Ovary (tissue), 10 donors: ENCODE measurements at places on chromosomes 11 and 22. TPM values are rescaled to one million over a fixed set of nuclear protein-coding genes. Genes with fewer than 3 reads are reported as not detected.

GRCh38 chr11:33743291-33743690, 7.1 kb upstream of the CD59 start:
- no peak for DNase-seq
- H3K27ac ChIP-seq = no peak overlapping the region
- H3K4me1 ChIP-seq = no peaks in the 10 kb centered on the region
- no peaks in the 10 kb centered on the region for H3K27me3 ChIP-seq
- no peaks in the 10 kb centered on the region for H3K36me3 ChIP-seq

PIH1D2 gene
- 1.5 TPM for total RNA-seq

DNA sequence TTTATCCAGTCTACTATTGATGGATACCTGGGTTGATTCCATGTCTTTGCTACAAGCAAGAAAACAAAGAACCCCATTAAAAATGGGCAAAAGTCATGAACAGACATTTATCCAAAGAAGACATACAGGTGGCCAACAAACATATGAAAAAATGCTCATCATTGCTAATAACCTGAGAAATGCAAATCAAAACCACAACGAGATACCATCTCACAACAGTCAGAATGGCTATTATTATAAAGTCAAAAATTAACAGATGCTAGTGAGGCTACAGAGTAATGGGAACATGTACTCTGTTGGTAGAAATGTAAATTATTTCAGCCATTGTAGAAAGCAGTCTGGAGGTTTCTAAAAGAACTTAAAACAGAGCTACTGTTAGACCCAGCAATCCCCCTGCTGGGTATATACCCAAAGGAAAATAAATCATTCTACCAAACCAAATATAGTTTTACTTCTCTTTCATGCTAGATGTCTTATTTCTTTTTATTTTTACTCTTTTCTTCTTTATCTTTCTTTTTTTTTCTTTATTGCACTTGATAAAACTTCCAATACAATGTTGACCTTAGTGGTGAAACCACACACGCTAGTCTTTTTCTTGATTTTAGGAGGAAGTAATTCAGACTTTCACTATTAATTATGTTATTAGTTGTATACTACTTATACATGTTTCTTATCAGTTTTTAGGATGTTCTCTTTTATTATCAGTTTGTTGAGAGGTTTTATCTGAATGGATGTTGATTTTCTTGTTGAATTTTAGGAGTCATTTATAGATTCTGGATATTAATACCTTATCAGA, 14.3 kb downstream of the TRIM22 start:
- no peaks in the 10 kb centered on the region for H3K36me3 ChIP-seq
- DNase-seq = no peak
- H3K27ac ChIP-seq = no peak overlapping the region
- no peaks in the 10 kb centered on the region for H3K27me3 ChIP-seq

KCTD21 gene
- 12.7 TPM for total RNA-seq

DNA sequence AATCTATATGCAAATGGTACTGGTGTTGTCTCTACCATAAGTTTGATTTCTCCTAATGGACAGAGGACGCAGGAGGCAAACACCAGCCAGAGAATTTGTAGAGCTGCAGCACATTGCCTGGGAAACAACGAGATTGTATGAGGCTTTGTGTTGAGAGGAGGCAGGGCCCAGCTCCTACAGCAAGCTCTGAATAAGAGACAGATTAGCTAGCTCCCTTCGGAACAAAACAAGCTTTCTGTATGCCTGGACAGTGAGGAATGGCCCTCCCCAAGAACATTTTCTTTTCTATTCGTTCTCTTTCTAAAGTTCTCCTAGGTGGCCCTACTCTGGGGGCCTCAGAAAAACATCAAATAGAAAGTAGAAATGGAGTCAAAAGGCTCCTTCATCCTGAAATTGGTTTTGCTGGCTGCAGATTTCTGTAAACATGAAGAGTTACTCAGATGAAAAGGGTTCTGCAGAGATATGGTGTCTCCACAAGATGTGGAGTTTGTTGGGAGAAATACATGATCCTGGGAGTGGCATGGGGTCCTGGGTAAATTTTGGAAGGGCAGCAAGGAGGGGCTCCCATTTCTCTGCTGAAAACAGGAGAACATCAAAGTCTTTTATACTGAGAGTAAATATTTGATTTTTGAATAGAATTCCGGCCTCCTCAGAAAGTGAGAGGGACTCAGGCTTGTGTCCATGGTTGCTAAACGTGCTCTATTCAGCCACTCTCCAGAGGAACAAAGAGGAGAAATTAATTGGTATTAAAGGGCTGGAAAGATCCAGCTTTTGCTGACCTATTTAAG, 6.8 kb upstream of the HEPACAM start:
- no peaks in the 10 kb centered on the region for H3K4me1 ChIP-seq
- no peaks in the 10 kb centered on the region for H3K36me3 ChIP-seq
- no peak overlapping the region for H3K4me3 ChIP-seq
- no peaks in the 10 kb centered on the region for H3K27me3 ChIP-seq
